ENCODE measurements at places on chromosomes 6 and 20.

DNA sequence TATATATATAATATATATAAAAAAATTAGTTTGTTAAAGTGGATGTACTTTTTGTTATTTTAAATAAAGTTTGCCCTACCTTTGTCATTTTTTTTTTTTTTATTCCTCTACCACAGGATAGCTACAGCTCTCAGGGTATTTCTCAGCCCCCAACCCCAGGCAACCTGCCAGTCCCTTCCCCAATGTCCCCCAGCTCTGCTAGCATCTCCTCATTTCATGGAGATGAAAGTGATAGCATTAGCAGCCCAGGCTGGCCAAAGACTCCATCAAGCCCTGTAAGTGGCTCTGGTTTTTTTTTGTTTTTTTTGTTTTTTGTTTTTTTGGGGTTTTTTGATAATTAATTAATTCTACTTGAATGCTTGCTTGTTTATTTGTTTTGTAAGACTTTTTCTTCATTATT, 148.6 kb downstream of the TMEM242 start:
- DNase-seq = no peak

- no peak for DNase-seq
Observed at GRCh38 chr20:41627001-41627495, 8.9 kb upstream of the CHD6 start.

DNA sequence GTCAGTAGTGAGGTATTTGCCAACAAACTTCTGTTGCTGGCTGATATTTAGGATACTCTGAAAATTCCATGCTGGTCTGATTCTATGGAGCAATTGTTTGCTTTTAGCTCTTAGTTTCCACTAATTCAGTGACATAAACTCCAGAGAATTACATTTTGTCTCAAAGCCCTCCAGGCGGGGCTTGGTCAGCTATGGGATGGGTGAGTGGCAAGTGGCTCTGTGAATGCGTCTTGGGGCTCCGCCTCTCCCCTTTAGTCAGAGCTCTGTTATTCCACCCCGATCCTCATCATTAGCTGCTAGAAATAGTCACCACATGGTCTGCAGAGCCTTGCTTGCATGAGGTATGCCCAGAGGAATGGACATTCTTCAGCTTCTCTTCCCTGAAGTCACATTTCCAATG, 540.6 kb downstream of the QKI start:
- no peak for DNase-seq

- no peak for DNase-seq
Observed at GRCh38 chr20:44170816-44171410, 16.1 kb downstream of the JPH2 start.

- DNase-seq = no peak
Observed at GRCh38 chr6:114157848-114158247, 185.0 kb downstream of the HS3ST5 start.

DNA sequence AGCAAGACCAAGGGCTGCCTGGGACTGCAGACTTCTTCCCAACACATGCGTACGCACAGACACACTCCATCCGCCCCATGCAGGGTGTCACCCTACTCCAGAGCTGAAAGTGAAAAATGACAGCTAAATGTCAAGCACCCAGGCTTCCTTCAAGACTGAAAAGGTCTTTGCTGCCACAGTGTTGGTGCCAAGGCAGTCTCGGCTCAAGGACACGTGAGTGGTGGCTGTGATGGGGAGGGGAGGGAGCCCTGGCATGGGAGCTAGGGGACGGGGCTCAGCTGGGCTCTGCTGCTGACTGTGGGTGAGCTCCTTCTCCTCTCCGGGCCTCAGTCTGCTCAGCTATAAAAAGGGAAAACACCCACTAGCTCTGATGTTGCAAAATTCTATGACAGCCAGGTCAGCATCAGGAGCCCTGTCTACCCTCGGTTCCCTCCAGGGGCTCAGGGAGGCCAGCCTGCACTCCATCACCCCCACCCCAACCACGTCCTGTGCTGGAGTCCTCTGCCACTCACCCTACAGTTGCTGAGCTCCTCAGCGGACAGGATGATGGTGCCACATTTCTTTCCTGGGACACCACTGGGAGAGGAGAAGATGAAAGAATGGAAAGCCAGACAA, 47.6 kb downstream of the CPNE5 start:
- no peak for DNase-seq

DNA sequence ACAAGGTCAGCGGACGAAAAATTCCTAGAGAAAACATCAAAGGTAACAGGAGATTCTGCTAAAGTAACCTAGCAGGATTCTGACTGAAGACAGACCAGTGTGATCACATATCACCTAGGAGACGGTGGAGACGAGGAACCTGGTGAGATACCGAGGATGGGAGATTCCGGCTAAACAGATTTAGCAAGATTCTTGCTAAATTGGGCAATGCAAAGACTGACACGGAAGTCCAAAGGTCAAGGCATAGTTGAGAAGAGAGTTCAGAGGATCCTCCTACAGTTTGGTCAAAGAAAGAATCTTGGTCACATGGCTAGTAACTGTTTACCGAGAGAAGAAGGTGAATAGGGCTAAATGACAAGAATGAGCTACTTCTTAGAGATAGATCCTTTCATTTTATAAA, 61.1 kb downstream of the TMEM170B start:
- DNase-seq = no peak

DNA sequence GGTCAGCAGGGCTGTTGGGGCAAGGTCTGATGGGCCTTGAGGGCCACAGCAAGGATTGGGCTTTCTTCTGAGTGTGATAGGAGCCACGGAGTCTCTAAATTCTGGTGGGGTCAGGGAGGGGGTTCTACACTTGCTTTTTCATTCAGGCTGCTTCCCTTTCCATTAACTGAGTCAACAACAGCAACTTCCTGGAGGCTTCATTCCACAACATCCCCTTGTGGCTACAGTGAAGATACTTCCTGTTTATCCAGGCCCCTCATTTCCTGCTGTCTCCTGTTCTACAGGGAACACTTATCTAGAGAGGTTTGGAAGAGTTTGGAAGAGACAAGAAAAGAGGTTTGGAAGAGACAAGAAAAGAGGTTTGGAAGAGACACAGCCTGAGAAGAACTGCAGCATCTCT, 144.8 kb upstream of the ENPP5 start:
- DNase-seq = no peak

DNA sequence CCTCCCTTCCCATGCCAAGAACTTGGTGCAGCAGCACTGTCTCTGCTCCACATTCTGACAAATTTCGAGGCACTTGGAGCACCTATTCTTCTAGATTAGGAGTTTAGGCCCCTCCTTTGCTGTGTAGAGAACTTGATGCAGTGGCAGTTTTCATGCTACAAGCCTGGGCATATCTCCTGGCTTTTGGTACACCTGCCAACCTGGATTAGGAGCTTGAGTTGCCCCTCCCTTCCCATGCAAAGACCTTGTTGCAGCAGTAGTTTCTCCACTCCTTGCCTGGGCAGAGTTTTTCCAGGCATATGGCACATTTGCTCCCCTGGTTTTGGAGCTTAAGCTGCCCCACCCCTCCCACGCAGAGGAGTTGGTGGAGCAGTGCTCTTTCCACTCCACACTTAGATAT, 956.1 kb downstream of the EYS start:
- DNase-seq = no peak

DNA sequence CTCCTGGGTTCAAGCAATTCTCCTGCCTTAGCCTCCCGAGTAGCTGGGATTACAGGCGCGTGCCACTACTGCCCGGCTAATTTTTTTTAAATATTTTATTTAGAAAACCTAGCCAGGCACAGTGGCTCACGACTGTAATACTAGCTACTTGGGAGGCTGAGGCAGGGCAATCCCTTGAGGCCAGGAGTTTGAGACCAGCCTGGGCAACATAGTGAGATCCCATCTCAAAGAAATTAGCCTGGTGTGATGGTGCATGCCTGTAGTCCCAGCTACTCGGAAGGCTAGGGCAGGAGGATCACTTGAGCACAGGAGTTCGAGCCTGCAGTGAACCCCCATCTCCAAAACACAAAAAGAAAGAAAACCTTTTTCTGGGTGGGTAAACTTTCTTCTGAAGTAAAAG, 2.4 kb downstream of the SLC44A4 start:
- no peak for DNase-seq

GRCh38 chr6:98977671-98978292, 30.0 kb upstream of the FBXL4 start:
- DNase-seq = no peak

DNA sequence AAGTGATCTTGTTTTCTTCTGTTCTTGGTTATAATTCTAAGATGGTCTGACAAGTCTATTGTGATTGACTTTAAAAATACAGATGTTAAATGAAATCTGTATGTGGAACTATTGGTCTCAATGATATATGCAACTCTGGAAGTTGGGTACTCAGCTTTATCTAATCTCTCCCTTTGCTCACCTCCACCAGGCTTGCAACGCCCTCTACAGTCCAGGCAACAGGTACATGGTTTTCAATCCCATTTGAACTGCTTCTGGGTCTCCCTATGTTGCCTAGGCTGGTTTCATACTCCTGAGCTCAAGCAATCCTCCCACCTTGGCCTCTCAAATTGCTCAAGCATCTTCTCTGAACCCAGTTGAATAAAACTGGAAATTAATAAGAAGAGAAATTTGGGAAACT, 25.6 kb upstream of the HLA-DQB1 start:
- no peak for DNase-seq

DNA sequence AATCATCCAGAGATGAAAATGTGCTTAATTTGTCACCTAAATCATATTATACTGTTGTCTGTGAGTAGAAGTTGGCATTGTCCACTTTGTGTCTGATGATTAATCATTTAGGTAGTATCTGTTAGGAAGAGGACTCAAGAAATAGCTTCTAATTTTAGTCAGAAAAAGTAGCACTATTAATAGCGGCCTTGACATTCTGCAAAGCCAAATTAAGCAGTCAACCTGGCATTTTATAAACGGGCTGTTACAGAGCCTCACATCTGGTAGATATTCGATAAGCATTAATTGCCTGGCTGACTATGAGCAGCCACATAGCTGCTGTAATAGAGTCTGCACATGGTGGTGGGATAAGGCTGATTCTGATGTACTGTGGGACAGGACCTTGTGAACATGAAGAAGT, 99.5 kb downstream of the KLHL32 start:
- DNase-seq = no peak

- no peak for DNase-seq
Observed at GRCh38 chr6:18265787-18266522, 1.6 kb upstream of the DEK start.

- DNase-seq = no peak
Observed at GRCh38 chr6:1958257-1958656, 287.1 kb downstream of the GMDS start.

DNA sequence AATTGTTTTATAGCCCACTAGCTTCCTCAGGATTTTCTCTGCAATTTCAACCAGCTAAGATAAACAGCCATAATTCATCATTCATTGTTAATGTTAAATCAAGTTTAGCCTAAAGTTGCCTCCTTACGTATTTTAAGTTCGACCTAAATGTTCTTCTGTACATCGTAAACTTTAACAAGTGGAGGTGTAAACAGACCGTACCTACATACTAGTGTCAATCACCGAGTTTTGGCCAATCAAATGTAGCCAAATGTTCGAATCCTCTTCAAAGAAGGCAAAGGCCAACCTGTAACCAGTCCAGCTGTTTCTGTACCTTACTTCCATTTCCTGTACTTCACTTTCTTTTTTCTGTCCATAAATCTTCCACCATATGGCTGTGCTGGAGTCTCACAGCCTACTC, 13.5 kb downstream of the MBOAT1 start:
- no peak for DNase-seq

DNA sequence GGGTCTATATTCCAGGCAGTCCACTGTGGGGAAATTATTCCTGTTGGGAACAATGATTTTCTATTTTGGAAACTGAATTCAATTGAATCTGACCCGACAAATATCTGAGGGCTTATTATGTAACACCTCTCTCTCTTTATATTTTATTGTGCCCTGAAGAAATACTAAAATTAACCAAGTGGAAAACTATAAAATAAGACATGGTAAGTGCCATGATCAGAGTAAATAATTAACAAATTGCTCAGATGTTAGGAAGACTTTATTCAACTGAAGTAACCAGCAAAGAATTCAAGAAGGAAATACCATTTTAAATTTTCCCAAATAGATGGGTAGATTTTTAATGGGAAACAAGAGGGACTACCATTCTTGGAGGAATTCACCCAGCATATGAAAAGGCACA, 632.9 kb downstream of the MAFB start:
- no peak for DNase-seq

Data from SHP77 (cell line).